ENCODE measurements at places on chromosomes 7 and 10.

DNA sequence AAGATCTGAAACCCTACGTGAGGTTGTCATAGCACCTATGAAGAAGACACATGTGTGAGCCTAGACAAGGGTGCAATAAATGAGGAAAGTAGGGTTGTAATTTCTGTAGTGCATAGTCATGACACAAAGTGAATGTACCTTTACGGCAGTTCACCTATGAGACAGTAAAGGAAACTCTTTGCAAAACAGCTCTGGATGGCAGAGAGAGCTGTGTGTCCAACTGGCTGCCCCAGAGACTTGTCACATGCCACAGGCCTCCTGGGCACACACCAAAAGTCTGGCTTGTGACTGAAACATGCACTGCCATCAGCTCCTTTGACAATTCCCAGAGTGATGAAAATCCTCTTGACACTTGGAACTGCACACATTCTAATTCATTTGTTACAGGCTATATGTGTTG, 90.7 kb upstream of the NAMPT start:
- H3K4me3 ChIP-seq: no peak overlapping the region
- H3K27me3 ChIP-seq: no peaks in the 10 kb centered on the region
- DNase-seq: no peak
- no peaks in the 10 kb centered on the region for H3K36me3 ChIP-seq
- peaks cover 12% of the 10 kb centered on the region for H3K4me1 ChIP-seq

DNA sequence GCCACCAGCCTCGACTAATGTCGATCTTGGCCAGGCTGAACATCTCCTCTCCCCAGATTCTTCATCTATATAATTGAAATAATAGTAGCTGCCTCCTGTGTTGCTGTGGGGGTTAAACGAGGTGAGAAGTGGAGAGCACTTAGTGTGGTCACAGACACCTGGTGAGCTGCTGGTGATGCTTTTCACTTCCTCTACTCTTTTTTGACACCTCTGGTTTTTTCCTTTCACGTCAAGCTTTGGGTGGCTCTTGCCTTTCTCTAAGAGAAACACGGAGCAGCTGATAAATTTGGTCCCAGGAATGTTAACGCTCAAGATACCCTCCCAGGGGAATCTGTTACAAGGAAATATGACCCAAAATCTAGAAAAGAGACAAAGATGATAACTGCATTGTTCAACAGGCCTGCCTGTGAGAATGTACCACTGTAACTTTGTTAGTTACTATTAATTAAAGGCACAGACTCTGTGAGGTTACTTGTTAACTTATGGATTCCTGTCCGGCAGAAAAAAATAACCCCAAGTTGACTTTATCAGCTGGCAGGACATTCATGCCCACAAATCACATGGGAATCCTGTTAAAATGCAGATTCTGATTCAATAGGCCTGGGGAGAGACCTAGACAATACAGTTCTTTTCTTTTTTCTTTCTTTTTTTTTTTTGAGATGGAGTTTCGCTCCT, 9.5 kb upstream of the NPFFR1 start:
- no peaks in the 10 kb centered on the region for H3K4me1 ChIP-seq
- DNase-seq: no peak
- H3K4me3 ChIP-seq: no peak overlapping the region

GRCh38 chr7:39164887-39165286, 187.2 kb downstream of the POU6F2 start:
- no peak overlapping the region for H3K27ac ChIP-seq
- no peak for DNase-seq
- no peaks in the 10 kb centered on the region for H3K27me3 ChIP-seq
- no peaks in the 10 kb centered on the region for H3K36me3 ChIP-seq
- no peak overlapping the region for H3K4me3 ChIP-seq

- H3K4me1 ChIP-seq: no peaks in the 10 kb centered on the region
- no peaks in the 10 kb centered on the region for H3K36me3 ChIP-seq
- no peak for DNase-seq
- no peak overlapping the region for H3K4me3 ChIP-seq
Observed at GRCh38 chr10:131620904-131621303, 279.9 kb upstream of the PPP2R2D start.
